ENCODE measurements at places on chromosomes 4 and X.

- no peak for DNase-seq
Measured at GRCh38 chr4:57037982-57038604, 59.4 kb downstream of the POLR2B start.

- no peak for DNase-seq
Measured at GRCh38 chrX:15946783-15947580, 92.4 kb upstream of the AP1S2 start.

GRCh38 chr4:138086611-138087041 lies 155.5 kb downstream of the SLC7A11 start:
- no peak for DNase-seq

GRCh38 chr4:143554728-143555597 lies 41.5 kb downstream of the SMARCA5 start:
- no peak for DNase-seq

GRCh38 chr4:77178560-77178959 lies 21.6 kb downstream of the CCNG2 start:
- no peak for DNase-seq
